ENCODE measurements at places on chromosomes 7 and 10.

DNA sequence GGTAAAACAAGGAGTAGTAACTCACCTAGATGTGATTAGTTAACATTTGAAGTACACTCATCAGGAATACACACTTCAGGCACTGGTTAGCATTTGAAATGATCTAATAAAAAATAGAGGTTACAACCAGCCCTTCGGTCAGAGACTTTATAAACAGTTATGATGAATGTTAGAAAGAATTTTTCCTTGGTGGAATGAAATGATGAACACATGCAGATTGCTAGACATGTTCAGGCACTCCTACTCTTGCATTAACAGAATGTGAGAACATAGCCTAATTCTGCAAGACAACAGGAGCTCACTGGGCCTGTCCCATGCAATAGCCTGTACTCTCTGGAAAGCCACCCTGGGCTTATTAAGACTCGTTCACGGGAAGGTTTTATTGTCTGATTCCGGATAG, 47.3 kb upstream of the TECTB start:
- no peak for DNase-seq

DNA sequence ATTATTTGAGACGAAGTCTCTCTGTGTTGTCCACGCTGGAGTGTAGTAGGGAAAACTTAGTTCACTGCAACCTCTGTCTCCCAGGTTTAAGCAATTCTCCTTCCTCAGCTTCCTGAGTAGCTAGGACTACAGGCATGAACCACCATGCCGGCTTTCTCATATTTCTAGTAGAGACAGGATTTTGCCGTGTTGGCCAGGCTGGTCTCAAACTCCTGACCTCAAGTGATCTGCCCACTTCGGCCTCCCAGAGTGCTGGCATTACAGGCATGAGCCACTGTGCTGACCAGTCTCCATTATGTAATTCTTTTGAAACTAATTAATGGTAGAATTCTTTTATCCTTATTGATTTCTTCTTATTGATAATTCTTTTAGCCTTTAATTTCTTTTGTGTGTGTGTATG, 32.5 kb downstream of the PCLO start:
- DNase-seq, result no peak

- DNase-seq, result no peak
Observed at GRCh38 chr7:55569797-55570196, 2.5 kb downstream of the VOPP1 start.

- no peak for DNase-seq
Observed at GRCh38 chr7:14598978-14599377, 303.6 kb downstream of the DGKB start.

DNA sequence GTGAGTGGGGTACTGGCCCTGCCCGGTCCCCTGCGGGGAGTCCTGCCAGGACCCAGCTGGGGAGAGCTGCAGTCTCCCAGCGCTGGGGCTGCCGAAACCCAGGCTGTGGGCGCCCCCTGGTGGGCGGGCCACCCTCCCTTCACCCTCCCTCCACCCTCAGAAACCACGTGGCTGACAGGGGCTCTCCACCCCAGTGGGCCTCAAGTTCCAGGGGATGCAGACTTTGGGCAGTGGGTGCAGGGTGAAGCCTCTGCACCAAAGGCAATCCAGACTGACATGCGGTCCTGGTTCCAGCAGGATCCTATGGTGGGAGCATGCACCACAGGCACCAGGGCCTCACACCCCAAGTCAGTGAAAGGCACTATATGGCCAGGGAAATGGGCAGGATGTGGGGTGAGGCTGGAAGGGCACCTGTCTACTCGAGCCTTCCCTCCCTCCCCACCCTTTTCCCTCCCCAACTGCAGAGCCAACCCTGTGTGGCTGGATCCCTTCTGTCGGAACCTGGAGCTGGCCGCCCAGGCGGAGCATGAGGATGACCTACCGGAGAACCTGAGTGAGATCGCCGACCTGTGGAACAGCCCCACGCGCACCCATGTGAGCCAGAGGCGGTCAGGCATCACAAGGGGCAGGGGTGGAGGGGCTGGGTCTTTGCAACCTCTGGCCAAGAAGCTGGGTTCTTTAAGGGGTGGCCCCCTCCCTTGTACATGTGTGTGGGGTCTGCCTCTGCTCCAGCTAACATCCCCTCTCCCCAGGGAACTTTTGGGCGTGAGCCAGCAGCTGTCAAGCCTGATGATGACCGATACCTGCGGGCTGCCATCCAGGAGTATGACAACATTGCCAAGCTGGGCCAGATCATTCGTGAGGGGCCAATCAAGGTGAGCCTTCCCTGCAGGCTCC, 38.8 kb downstream of the PSAP start:
- DNase-seq, result peak; percentile 34

DNA sequence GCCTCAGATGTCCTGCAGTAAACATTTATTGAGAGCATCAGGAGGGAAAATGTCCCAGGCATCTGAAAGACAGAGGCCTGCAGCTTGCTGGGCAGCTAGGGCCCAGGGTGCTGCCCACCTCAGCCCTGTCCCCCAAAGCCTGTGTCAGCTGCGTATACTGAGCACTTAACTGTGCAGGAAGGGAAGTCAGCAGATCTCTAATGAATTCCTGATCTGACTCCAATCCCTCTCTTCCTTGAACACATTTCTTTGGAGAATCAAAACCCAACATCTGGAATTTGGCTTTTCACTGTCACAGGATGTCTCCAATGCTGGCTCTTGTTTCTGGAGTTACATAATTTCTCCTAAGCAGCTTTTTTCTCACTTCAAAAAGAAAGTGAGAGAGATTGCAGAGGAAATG, 364.7 kb upstream of the NFE2L3 start:
- no peak for DNase-seq

DNA sequence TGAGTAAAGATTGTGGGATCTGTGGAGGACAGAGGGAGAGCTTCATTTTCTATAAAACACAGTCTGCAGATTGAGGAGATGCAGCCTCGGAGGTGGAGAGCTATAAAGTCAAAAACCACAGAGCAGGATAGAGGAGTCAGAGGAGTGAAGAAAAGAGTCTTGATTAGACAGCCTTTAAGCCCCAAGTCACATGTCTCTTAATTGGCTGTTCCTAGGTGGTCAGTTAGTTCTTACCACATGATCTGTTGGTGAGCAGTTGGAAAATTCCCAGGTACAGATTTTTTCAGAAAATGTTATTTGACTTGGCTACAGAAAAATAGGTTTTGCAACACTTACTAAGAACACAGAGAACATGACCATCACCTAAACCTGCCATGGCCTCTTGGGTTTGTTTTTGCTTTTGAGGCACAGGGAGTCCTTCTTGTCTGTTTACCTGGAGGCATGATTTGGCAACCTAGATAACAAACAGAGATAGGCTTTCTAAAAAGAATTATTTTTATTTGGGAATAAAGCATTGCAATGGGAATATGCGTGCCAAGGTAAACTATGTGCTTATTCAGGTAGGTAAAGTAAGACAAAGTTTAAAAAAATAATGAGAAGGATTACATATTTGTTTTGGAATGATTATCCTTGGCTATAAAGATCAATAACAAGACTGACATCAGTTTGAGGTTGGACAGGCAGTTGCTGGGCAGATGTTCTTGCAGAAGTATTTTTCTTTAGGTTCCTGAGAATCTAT, 604 bp upstream of the CYP3A43 start:
- no peak for DNase-seq

- DNase-seq, result no peak
Observed at GRCh38 chr10:95276367-95277200, 14.2 kb downstream of the PDLIM1 start.

- DNase-seq, result no peak
Observed at GRCh38 chr7:138661069-138661635, 40.0 kb downstream of the SVOPL start.

DNA sequence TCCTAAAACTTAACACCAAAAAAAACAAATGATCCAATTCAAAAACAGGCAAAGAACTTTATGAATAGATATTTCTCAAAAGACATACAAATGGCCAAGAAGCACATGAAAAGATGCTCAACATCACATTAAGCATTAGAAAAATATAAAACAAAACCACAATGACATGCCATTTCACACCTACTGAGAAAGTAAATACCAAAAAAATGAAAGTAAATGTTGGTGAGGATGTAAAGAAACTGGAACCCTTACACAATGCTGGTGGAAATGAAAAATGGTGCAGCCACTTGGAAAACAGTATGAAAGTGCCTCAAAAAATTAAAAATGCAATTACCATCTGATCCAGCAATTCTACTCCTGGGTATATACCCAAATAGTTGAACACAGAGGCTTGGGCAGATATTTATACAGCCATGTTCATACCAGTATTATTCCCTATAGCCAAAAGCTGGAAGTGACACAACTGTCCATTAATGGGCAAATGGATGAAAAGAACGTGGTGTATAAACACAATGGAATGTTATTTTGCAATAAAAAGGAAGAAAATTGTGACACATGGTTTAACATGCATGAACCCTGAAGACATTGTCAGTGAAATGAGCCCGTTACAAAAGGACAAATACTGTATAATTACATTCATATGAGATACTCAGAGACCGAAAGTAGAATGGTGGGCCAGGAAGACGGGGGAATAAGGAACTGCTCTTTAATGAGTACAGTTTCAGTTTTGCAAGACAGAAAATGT, 89.0 kb downstream of the JMJD1C start:
- DNase-seq, result no peak

DNA sequence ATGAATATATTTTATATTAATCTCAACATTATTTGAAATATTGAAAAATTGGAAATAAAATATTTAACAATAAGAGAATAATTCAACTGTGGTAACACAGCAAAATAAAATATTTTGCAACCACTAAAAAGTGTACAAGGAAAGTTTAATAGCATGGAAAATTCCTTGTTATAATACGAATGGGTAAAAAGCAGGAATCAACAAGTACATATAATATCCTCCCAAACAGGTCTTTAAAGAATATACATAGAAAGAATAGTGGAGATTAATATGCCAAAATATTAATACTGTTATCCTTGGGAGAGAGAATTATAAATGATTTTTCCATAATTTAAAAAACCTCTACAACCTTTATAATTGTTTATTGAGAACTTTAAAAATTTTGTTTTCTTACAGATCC, 1.0 kb downstream of the DNAJC12 start:
- DNase-seq, result no peak

DNA sequence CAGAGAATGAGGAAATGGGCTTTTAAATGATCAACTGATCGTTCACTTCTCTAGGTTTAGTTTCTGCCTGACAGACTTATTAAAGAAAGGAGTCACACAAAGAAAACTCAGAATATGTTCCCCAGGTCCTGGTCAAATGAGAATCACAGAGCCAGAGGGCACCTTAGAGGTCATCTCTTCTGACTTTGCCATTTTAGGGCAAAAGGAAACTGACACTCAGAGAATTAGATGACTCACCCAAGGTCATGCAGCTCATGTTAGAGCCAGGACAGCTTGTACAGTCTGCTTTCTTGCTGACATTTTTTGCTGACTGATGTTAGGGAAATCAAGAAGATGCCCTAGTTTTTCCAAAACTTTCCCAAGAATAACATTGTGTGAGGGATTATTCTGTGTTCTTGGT, 312.7 kb upstream of the SP8 start:
- no peak for DNase-seq

- DNase-seq, result no peak
Observed at GRCh38 chr7:44274623-44274975, 50.8 kb downstream of the CAMK2B start.

GRCh38 chr7:39414224-39415035, 151.8 kb upstream of the YAE1 start:
- peak; percentile 56 for DNase-seq
